CD4-positive, alpha-beta memory T cell (primary cell): ENCODE measurements at places on chromosomes 1 and 21. TPM values are rescaled to one million over a fixed set of nuclear protein-coding genes. Genes with fewer than 3 reads are reported as not detected.

The HSD3B1 gene
- not detected for total RNA-seq

- DNase-seq = peak; percentile 76
- peak overlapping the region; percentile 63 for H3K27ac ChIP-seq
- H3K4me3 ChIP-seq = peak overlapping the region; percentile 15
- no peaks in the 10 kb centered on the region for H3K27me3 ChIP-seq
- peaks cover 78% of the 10 kb centered on the region for H3K4me1 ChIP-seq
- H3K36me3 ChIP-seq = no peaks in the 10 kb centered on the region
Measured at GRCh38 chr1:8424539-8425116, 106.7 kb downstream of the SLC45A1 start.

DNA sequence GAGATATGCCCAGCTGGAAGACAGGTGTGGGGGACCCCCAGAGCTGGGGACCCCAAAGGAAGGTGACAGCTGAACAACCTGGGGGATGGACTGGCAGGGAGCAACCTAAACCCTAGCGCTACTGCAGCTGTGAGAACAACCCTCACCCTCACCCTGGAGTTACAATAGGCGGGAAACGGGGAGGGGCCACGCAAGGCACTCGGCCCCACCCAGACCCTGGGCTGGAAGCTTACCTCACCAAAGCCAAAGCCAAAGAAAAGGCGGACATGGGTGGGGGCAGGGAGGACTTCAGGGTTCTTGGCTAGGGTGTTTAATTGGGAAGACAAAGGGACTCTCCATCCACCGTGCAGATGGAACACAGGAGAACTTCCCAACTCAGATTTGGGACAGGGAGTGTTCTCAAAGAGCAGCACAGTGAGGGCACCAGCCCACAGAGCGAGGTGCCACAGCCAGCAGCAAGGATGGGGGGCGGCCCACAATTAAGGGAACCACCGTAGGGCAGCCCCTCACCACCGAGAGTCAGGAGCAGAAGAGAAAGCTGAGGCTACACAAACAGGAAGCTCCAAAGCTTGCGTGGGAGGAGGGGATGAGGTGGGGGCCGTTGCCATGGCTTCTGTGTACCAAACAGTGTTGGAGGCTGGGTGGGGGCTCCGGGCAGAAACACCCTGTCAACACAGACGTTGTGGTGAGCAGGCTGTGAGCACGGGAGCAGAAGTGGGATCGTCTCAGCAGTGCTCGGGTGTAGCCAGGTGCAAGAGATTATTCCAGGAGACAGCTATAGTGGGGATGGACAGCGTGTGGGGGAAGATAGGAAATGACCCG, 1.9 kb downstream of the TAGLN2 start:
- peak overlapping the region; percentile 93 for H3K4me3 ChIP-seq
- H3K36me3 ChIP-seq = peaks cover 26% of the 10 kb centered on the region
- H3K27ac ChIP-seq = peak overlapping the region; percentile 98
- no peaks in the 10 kb centered on the region for H3K27me3 ChIP-seq

GRCh38 chr1:53061859-53062707, at the start of gene PODN:
PODN (plus strand) TSS chr1:53062213; CDS start chr1:53069856, 7,643 bp downstream.
- peaks cover 19% of the 10 kb centered on the region for H3K27me3 ChIP-seq
- peaks cover 7% of the 10 kb centered on the region for H3K4me1 ChIP-seq
- no peak within 1 kb of the TSS for H3K4me3 ChIP-seq
- DNase-seq = peak; percentile 6

- no peaks in the 10 kb centered on the region for H3K36me3 ChIP-seq
- no peak for DNase-seq
- no peak overlapping the region for H3K4me3 ChIP-seq
- no peak overlapping the region for H3K27ac ChIP-seq
- no peaks in the 10 kb centered on the region for H3K27me3 ChIP-seq
Measured at GRCh38 chr1:155622191-155622590, 12.2 kb downstream of the MSTO1 start.

DNA sequence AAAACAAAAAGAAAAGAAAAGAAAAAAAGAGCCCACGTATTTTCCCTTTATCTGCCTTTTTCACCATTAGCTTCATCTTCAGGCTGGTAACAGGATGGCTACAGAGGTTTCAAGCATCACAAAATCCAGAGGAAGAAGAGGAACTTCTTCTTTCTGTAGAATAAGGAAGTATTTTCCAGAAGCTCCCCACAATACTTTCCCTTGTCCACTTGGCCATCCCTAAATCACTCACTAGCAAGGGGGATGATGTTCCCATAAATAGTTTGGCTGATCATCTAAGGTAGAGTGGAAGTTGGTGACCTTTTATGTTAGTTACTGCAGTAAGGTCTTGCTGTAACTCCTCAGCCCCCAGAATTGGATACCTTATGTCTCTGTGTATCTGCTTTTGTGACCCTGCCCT, 45.1 kb upstream of the RNF11 start:
- H3K4me3 ChIP-seq = no peak overlapping the region
- no peak overlapping the region for H3K27ac ChIP-seq
- DNase-seq = no peak
- no peaks in the 10 kb centered on the region for H3K27me3 ChIP-seq

The S100A8 gene
- total RNA-seq = not detected

The OR10J5 gene
- not detected for total RNA-seq

DNA sequence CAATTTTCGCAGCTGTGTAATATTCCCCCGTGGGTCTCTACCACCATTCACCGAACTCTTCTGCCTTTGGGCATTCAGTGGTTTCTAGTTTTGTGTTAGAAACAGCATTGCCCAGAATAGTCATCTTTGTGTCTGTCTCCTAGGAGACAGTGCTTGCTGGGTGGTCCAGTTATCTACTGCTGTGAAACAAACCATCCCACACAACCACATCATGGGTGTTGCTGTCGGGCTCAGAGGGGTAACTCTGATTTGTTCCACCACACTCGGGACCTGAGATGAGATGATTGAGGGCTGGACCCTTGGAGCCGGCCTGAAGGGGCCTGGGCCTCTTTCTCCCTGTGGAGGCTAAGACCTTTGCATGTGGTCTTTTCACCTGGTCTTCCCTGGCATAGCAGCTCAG, 427.2 kb upstream of the VAMP3 start:
- H3K27me3 ChIP-seq = no peaks in the 10 kb centered on the region
- no peak for DNase-seq
- no peaks in the 10 kb centered on the region for H3K36me3 ChIP-seq
- H3K27ac ChIP-seq = no peak overlapping the region
- H3K4me3 ChIP-seq = no peak overlapping the region

The TMPRSS2 gene
- total RNA-seq = not detected

DNA sequence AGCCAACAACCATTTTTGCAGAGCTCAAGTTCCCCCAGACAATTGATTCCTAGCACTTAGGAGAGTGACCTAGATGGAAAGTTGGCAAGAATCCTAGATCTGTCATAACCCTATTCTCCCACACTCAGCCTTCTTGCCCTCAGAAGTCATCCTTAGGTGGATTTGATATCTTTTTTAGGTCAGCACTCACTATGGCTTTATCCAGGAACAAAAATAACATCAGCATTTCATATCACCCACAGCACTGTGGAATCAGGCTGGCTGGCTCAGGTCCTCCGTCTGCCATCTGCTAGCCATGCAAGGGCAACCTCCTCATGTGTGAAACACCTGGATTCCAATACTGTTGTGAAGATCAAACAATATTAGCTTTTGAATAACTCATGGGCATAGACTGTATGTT, 6.0 kb downstream of the DPT start:
- H3K4me1 ChIP-seq = no peaks in the 10 kb centered on the region
- DNase-seq = no peak
- H3K36me3 ChIP-seq = no peaks in the 10 kb centered on the region
- no peaks in the 10 kb centered on the region for H3K27me3 ChIP-seq
- H3K4me3 ChIP-seq = no peak overlapping the region

DNA sequence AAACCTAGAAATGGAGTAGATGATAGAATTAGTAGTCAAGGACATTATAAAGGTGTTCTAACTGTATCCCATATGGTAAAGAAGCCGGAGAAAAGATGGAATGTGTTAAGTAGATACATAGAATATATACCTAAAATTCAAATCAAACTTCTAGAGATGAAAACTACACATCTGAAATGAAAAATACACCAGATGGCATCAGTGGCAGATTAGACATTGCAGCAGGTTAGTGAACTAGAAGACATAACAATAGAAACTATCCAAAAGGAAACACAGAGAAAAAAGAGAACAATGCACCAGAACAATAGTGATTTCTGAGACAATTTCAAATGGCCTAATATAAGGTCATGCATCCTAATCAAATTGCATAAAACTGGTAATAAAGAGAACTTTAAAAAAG, 26.9 kb downstream of the ZBTB21 start:
- no peaks in the 10 kb centered on the region for H3K27me3 ChIP-seq
- no peak overlapping the region for H3K4me3 ChIP-seq
- no peaks in the 10 kb centered on the region for H3K36me3 ChIP-seq
- no peak overlapping the region for H3K27ac ChIP-seq
- no peaks in the 10 kb centered on the region for H3K4me1 ChIP-seq

DNA sequence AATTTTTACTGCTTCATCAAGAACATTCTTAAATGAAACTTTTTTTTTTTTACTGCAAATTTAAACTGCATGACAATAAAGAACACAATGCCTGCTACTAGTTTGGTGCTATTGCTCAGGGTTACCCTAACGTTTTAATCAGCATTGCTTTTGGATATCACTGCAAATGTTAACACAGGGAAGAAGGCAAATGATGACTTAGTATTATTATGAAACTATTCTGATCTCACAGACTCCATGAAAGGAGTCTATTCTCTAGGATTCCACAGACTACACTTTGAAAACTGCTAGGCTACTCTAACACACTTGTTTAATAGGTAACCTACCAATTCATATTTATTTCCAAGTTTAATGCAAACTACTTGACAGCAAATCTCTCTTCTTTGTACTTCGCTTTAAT, 49.8 kb downstream of the GATAD2B start:
- H3K36me3 ChIP-seq = no peaks in the 10 kb centered on the region
- H3K4me1 ChIP-seq = peaks cover 14% of the 10 kb centered on the region
- DNase-seq = no peak
- H3K27me3 ChIP-seq = no peaks in the 10 kb centered on the region
- H3K27ac ChIP-seq = no peak overlapping the region

- peaks cover 8% of the 10 kb centered on the region for H3K4me1 ChIP-seq
- no peak for DNase-seq
- H3K27ac ChIP-seq = no peak overlapping the region
- no peak overlapping the region for H3K4me3 ChIP-seq
Measured at GRCh38 chr21:33893917-33894316, 21.7 kb downstream of the ATP5PO start.

DNA sequence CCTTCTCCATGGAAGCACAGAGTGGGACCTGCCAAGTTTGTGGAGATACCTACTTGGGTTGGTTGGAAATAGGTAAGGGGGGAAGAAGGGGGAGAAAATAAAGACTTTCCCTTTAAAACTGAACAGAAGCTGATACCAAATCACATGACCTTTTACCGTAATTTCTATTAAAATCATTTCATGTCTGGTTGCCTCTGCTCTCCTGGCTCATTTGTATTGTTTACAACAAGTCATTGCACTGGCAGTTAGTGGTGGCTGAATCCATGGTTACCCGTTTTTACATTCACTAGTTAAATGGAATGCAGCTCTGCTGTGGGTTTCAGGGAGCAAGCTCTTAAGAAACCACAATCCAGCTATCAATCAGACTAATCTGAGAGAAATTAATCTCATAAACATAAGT, 353.7 kb upstream of the ESRRG start:
- H3K4me3 ChIP-seq = no peak overlapping the region
- H3K27me3 ChIP-seq = no peaks in the 10 kb centered on the region
- no peaks in the 10 kb centered on the region for H3K36me3 ChIP-seq
- H3K27ac ChIP-seq = no peak overlapping the region

DNA sequence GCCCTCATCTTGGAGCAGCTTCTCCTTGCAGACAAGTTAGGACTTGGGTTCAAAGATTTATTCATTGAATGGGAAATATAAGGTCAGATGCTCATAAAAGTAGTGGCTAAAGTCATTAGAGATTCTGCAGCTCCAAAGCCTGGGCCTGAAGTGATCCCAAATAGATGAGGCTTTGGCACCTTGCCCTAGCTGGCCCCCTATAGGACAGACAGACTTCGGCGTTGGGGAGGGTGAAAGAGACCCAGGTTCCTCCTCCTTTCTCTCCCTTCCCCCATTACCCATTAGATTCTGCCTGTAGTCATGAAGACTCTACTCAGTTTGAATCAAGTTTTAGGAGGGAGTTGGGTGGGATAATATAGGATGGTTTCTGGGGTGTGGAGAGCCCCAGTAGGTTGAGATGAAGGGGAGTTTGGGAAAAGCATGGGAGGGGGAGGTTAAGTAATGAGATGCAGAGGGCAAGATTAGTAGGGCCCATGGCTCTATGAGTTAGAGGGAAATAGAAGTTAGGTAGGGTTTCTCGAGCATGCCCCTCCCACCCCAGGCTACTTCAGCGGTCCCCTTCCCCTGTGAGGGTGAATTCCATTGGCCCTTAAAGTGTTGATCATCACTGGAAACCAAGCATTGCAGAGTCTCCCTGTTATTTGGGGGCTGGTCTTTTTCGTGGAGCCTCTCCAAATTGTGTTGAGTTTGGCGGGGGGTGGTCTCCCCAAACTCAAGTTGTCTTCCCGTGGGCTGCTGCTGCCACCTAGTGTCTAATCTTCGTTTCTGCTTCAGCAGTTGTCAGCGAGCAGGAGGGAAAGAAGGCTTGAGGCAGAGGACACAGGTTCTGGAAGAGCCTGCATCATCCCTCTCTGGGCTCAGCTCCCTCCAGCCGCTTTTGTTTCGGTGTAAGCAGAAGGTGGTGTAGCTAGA, 2.1 kb upstream of the AHDC1 start:
- no peaks in the 10 kb centered on the region for H3K27me3 ChIP-seq
- H3K36me3 ChIP-seq = no peaks in the 10 kb centered on the region
- H3K27ac ChIP-seq = no peak overlapping the region
- peaks cover 55% of the 10 kb centered on the region for H3K4me1 ChIP-seq

The RNF207 gene
- total RNA-seq = 8.7 TPM
